Spleen (tissue), 13 donors: ENCODE measurements at places on chromosomes 3 and 15. TPM values are rescaled to one million over a fixed set of nuclear protein-coding genes. Genes with fewer than 3 reads are reported as not detected.

DNA sequence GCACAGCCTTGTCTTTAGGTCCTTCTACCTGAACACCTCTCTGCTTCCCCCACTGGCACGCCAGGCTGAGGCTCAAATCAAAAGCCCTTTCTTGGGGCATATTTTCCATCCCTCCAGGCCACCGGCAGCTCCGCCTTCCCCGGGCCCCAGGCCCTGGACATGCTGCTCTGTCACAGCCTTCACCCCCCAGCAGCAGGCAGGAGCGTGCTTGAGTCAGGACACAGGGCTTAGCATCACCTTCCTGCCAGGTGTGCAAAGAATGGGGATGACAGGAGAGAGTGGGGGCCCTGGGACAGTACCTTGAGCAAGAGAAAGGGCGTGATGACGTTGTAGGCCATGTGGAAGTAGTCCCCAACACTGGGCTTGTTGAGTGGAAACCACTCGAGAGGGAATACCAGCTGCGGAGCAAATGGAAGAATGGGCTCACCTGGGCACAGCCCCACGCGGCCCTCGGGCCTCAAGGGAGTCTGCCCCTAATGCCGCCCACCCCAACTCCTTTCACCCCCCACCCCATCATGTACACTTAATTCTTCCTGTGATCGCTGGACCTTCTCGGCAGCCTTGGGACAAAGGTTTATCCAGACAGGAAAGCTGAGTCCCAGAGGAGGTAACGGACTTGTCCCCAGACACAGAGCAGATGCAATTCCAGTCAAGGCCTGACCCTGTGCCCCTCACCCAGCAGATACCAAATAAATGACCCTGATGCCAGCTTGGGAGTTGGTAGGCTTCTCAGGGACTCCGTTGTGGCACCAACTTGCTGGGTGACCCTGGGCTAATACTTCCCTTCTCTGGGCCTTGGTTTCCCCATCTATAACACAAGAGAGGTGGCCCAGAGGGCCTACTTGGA, 9.1 kb upstream of the CALML4 start:
- H3K27me3 ChIP-seq = no peaks in the 10 kb centered on the region
- peak overlapping the region; percentile 48 for H3K27ac ChIP-seq
- H3K4me1 ChIP-seq = peaks cover 19% of the 10 kb centered on the region
- no peaks in the 10 kb centered on the region for H3K36me3 ChIP-seq
- no peak overlapping the region for H3K4me3 ChIP-seq
- peak; percentile 54 for DNase-seq

- H3K27ac ChIP-seq = no peak overlapping the region
- H3K36me3 ChIP-seq = no peaks in the 10 kb centered on the region
- H3K27me3 ChIP-seq = no peaks in the 10 kb centered on the region
- H3K4me3 ChIP-seq = no peak overlapping the region
- DNase-seq = no peak
Measured at GRCh38 chr3:188278717-188279324, 124.9 kb downstream of the LPP start.

- H3K4me3 ChIP-seq = no peak overlapping the region
- H3K36me3 ChIP-seq = no peaks in the 10 kb centered on the region
- no peak overlapping the region for H3K27ac ChIP-seq
- no peaks in the 10 kb centered on the region for H3K27me3 ChIP-seq
- no peak for DNase-seq
Measured at GRCh38 chr3:165336786-165337185, 140.6 kb upstream of the SLITRK3 start.

DNA sequence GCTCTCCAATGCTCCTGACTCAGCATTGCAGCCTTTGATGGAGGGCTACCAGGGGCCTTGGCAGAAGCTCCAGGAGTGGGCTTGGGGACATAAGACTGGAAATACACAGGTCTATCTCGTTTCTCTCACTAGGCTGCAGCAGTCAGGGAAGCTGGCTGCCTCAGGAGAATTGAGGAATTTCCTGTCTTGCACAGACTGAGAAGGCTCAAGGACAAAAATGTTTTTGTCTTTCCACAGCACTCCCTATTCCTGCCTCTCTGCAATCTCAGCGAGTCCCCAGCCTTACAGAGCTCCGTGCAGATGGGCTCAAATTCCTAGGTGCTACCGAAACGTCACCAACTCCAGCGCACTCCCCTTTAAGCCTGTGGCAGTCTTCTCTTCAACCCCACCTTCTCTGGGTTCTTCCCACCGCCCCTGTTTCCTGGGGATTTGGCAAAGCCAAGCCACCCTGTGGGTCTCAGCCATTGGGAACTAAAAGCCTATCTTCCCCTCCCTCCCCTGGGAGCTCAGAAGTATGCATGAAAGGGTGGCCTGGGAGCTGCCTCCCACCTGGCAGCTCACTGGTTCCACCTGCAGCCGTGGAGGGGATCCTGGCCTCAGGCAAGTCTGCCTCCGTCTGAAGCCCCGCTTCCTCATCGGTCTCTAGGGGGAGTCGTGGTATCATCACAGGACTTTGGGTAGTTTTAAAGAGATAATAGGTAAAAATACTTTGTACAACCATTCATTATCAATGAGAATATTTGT, 322.6 kb upstream of the FRG2C start:
- no peak for DNase-seq
- H3K4me3 ChIP-seq = no peak overlapping the region
- no peaks in the 10 kb centered on the region for H3K4me1 ChIP-seq
- no peaks in the 10 kb centered on the region for H3K27me3 ChIP-seq

DNA sequence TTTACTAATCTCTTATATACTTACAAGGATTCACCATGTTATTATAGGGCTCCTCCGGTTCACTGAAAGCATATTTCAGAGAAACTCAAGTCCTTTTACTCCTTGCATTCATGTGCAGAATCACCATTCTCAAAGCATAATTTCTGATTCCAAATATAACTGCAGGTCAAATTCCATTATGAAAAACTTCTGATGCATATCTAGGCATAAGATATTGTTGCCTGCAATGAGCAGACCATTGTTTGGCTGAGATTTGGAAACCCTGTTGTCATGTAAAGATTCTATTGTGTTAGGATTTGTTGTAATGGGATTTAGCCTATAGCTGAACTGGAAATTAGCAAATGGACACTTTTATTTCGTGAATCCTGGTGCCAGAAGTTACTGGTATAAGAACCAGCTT, 69.5 kb upstream of the PRICKLE2 start:
- no peak for DNase-seq
- no peak overlapping the region for H3K27ac ChIP-seq
- H3K4me1 ChIP-seq = no peaks in the 10 kb centered on the region

DNA sequence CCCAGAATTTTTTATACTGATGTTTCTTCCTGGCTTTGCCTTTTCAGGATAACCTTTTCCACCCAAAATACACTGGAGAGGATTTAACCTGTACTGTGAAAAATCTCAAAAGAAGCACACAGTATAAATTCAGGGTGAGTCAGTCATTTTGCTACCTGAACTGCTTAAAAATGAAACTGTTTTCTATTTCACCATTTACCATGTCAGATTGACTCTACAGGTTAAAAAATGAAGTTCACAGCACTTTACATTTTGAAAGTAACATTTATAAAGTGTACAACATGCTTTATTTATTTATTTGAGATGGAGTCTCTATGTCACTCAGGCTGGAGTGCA, 115.2 kb downstream of the GHSR start:
- H3K4me1 ChIP-seq = peaks cover 7% of the 10 kb centered on the region
- DNase-seq = no peak
- H3K4me3 ChIP-seq = no peak overlapping the region
- H3K27ac ChIP-seq = no peak overlapping the region
- no peaks in the 10 kb centered on the region for H3K27me3 ChIP-seq
- H3K36me3 ChIP-seq = peaks cover 92% of the 10 kb centered on the region

- H3K36me3 ChIP-seq = no peaks in the 10 kb centered on the region
- H3K27ac ChIP-seq = no peak overlapping the region
- H3K27me3 ChIP-seq = no peaks in the 10 kb centered on the region
- H3K4me1 ChIP-seq = no peaks in the 10 kb centered on the region
- no peak for DNase-seq
Measured at GRCh38 chr3:185517387-185518130, 18.7 kb upstream of the TMEM41A start.

DNA sequence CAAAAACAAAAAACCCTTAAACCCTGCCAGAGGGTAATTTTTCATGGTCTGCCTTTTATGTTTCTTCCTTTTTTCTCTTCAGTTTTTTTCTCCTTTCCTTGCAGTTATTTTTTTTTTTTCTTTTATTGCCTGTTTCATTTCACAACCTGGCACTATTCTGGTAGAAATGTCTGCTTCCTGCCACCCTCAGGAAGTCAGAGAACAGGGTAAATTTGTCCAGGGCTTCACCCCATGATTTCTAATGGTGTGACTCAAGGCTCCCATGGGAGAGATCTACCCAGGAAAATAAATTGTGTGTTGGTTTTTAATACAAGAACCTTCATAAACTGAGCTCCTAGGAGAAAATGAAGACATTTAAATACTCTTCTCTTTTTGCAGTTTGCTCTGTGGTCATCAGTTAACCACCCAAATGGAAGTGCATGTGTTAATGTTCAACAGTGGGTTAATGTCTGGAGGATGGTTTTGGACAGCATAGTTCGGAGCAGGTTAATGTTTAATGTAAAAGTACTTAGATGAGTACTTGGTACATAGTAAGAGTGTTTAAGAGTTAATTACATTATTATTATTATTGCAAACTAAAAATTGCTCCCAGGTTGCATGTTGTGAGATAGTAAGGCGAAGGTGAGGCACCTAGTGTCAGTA, 45.9 kb downstream of the CGNL1 start:
- no peaks in the 10 kb centered on the region for H3K36me3 ChIP-seq
- no peak for DNase-seq

- H3K27ac ChIP-seq = no peak overlapping the region
- H3K27me3 ChIP-seq = no peaks in the 10 kb centered on the region
- H3K4me1 ChIP-seq = no peaks in the 10 kb centered on the region
- H3K36me3 ChIP-seq = no peaks in the 10 kb centered on the region
Measured at GRCh38 chr3:25540273-25540672, 112.2 kb downstream of the RARB start.

DNA sequence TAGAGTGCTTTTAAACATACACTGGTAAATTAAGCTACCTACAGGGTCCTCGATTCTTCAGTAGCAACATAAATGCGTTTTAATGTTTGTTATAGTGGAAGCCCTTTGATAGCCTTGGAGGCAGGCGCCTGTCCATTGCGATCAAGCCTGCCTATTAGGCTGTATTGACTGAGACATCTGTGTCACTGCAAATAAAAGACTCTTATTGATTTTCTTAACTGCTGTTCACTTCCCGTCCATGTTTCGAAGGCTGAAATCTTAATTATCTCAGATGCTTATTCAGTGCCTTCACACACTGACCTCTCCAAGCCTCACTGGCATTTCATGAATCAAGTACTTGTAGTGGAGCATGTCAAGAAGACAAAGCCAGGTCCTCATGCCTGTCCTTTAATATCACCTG, 51.1 kb downstream of the MAP2K5 start:
- H3K4me1 ChIP-seq = no peaks in the 10 kb centered on the region
- no peaks in the 10 kb centered on the region for H3K27me3 ChIP-seq
- H3K4me3 ChIP-seq = no peak overlapping the region

GRCh38 chr3:15102256-15102655, 3.3 kb upstream of the RBSN start:
- DNase-seq = peak; percentile 80
- H3K4me3 ChIP-seq = no peak overlapping the region
- peaks cover 38% of the 10 kb centered on the region for H3K4me1 ChIP-seq
- H3K27me3 ChIP-seq = no peaks in the 10 kb centered on the region

DNA sequence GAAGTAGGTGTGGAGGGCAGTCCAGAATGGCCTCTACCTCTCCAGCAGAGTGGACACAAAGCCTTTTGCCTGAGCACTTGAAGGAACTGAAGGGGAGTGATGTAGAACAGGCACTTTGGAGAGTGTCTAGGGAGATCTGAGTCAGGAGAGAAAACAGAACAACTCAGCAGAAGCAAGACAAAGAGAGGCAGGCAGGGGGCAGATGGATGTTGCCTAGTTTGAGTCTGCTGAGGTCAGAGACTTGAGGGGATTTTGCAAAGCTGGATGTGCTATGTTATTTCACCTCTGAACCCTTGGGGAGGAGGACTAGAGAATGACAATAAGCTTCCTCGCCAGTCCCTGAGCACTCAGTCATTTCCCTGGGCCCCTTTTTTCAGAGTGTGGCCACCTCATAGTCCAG, 366.4 kb downstream of the EPHB1 start:
- no peak overlapping the region for H3K4me3 ChIP-seq
- no peaks in the 10 kb centered on the region for H3K36me3 ChIP-seq
- no peaks in the 10 kb centered on the region for H3K27me3 ChIP-seq
- no peaks in the 10 kb centered on the region for H3K4me1 ChIP-seq
- DNase-seq = no peak

- H3K27ac ChIP-seq = no peak overlapping the region
- peaks cover 27% of the 10 kb centered on the region for H3K4me1 ChIP-seq
- no peaks in the 10 kb centered on the region for H3K27me3 ChIP-seq
- H3K36me3 ChIP-seq = no peaks in the 10 kb centered on the region
- no peak for DNase-seq
Measured at GRCh38 chr3:140953028-140953960, 11.7 kb downstream of the SLC25A36 start.

DNA sequence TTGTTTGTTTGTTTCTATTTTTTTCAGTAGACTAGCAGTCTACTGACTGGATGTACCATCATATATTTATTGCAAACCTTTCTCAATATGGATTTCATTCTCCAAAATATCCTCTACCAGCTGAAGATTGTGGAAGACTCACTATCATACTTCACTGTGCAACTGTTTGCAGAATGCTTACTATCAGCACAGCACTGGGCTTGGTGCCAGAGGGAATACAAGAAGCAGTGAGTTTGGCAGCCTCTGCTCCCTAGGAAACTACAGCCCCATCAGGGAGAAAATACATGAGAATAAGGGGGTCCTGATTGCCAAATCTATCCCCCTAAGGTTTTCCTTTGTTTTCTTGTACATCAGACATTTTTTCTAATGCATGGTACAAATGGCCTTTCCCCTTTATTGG, 27.5 kb downstream of the AQP9 start:
- H3K4me1 ChIP-seq = no peaks in the 10 kb centered on the region
- peaks cover 45% of the 10 kb centered on the region for H3K36me3 ChIP-seq
- no peak for DNase-seq
- no peak overlapping the region for H3K4me3 ChIP-seq
- no peaks in the 10 kb centered on the region for H3K27me3 ChIP-seq

DNA sequence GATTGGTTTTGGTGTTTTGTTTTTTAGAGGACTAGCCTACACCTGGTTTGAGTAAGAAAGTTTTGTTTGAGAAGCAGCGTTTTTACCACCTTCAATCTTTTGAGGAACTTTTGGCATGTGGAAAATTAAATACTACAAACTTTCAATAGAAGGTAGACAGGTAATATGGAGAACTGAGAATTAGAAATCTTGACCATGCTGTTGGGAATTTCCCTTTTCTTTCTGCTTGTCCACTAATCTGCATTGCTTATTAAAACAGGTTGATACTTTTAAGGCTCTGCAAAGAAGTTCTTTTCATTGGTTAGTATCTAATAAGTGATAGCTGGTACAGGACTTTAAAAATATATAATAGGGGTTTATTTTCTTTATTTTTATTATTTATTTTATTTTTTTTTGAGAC, 31.9 kb downstream of the UBE2E1 start:
- H3K27me3 ChIP-seq = no peaks in the 10 kb centered on the region
- H3K27ac ChIP-seq = no peak overlapping the region
- H3K36me3 ChIP-seq = no peaks in the 10 kb centered on the region
- peaks cover 54% of the 10 kb centered on the region for H3K4me1 ChIP-seq
- no peak for DNase-seq

GRCh38 chr15:82979726-82980125, 6.3 kb upstream of the RAMAC start:
- DNase-seq = no peak
- H3K27me3 ChIP-seq = no peaks in the 10 kb centered on the region
- H3K27ac ChIP-seq = no peak overlapping the region
- no peaks in the 10 kb centered on the region for H3K36me3 ChIP-seq
- no peaks in the 10 kb centered on the region for H3K4me1 ChIP-seq

EFCC1 gene
- total RNA-seq = 8.7 TPM

NRG4 gene
- not detected for total RNA-seq

NRROS gene
- 35.2 TPM for total RNA-seq
